ENCODE measurements at places on chromosomes 6 and 20.

DNA sequence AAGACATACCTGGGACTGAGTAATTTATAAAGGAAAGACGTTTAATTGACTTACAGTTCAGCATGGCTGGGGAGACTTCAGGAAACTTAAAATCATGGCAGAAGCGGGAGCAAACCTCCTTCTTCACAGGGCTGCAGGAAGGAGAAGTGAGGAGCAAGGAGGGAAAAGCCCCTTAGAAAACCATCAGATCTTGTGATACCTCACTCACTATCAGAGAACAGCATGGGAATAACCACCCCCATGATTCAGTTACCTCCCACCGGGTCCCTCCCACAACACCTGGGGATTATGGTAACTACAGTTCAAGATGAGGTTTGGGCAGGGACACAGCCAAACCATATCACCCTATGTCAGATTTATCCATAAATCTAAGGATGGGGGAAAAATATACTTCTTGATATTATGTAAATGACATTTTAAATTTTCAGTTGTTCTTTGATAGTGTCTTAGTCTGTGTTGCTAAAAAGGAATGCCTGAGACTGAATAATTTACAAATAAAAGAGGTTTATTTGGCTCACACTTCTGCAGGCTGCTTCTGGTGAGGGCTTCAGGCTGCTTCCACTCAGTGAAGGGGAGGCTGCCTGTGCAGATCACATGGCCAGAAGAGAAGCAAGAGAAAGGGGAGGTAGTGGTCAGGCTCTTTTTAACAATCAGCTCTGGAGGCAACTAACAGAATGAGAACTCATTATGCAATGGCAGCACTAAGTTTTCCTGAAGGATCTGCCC, 1.2 kb upstream of the MCM9 start:
- no peak for DNase-seq

DNA sequence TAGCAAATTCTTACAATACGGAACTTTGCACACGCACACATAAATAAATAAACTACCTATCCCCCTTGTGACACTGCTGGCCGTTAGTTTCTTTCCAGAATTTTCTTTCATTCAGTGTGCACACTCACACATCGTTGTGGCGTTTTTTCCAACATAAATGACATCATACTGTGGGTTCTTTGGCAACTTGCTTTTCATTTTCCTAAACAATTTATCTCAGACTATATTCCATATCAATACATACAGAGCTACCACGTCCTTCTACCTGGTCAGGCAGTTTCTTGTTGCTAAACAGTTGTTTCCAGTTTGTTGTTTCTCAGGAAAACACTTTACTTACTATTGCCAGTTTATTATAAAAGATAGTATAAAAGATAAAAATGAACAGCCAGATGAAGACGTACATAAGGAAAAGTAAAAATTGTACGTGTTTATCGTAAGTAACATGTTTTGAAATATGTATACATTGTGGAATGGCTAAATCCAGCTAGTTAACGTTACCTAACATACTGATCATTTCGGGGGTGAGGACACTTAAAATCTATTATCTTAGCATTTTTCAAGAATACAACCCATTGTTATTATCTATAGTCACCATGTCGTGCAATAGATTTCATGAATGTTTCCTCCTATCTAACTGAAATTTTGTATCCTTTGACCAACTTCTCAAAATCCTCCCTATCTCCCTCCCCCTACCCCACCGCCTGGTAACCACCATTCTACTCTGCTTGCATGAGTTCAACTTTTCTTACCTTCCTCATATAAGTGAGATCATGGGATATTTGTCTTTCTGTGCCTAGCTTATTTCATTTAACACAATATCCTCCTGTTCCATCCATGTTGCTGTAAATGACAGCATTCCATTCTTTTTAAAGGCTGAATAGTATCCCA, 1.2 kb upstream of the TP53RK start:
- DNase-seq: no peak

GRCh38 chr6:64034291-64034690, 398.7 kb downstream of the PHF3 start:
- DNase-seq: no peak

DNA sequence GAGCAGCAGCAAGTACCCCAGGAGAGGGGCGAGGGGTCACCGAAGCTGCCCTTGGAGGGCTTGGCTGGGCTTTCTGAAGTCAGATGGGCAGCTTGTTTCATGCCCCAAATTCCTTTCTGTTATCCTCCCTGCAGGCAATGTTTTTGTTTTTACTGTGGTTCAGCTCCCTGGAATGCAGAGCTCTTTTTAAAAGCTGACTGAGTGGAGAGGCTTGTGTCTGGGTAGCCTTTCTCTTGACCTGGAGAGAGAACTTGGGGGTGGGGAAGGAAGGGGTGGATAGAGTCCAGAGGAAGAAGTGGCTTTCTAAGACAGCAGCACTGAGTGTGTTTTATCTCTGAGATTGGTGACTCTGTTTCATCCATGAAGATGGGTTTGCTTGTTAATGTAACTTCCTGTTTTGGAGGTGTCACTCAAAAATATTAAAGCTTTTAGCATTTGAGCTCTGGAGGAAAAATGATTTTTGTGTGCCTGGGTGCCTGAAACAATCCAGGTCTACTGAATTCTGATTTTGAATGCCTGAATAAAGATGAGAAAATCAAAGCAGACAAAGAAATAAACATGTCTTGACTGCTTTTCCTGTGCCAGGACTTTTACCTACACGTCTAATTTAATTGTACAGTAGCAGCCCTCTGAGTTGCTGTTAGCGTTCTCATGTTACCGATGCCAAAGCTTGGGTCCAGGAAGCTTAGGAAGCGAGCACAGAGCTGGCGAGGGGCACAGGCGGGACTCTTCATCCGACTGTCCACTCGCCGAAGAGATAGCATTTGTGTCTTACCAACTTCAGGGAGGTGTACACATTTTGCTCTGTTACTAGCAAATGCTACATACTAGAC, 78.2 kb upstream of the EEF1E1 start:
- peak; percentile 42 for DNase-seq

- no peak for DNase-seq
Measured at GRCh38 chr6:52360601-52361413, 1.1 kb upstream of the PAQR8 start.

- DNase-seq: no peak
Measured at GRCh38 chr6:36827261-36828079, 11.8 kb downstream of the CPNE5 start.

- peak; percentile 38 for DNase-seq
Measured at GRCh38 chr6:152124429-152125074, 317.1 kb downstream of the ESR1 start.

DNA sequence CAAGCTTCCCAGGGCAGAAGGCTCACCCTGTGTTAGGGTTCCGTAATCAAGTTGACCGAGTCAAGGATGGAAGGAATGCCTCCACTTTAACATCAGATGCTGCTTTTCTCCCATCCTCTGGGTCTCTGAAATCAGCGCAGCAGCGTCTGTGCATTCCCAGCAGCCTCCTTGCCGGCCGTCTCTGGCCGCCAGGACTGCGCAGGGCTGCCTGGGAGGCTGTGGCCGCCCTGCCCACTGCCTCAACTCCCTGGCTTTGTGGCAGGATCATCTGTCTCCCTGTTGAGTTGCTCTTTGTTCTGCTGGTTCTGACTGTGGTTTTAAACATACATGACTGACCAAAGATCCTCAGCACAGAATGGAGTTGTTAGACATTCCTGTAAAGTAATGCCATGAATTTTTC, 56.5 kb downstream of the DLL1 start:
- no peak for DNase-seq

GRCh38 chr6:130377371-130377770, 11.6 kb downstream of the TMEM200A start:
- DNase-seq: no peak

DNA sequence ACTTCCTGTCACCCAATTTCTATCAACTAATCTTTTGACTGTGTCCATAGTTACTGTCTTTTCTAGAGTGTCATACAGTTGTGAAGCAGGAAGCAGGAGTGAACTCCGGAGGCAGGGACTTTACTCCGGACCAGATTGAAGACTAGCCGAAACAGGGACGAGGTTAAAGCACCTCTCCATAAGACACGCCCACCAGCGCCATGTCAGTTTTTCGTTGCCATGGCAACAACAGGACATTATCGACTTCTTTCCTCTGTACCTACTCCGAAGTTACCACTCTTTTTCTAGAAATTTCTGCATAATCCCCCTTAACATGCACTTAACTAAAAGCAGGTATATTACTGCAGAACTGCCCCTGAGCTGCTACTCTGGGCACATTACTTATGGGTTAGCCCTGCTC, 25.2 kb downstream of the TRIM38 start:
- DNase-seq: no peak

- DNase-seq: no peak
Measured at GRCh38 chr6:166853371-166854325, 102.7 kb downstream of the RNASET2 start.

- DNase-seq: no peak
Measured at GRCh38 chr6:163837691-163838431, 423.3 kb downstream of the QKI start.

GRCh38 chr6:151536188-151536479, 42.3 kb downstream of the CCDC170 start:
- no peak for DNase-seq

DNA sequence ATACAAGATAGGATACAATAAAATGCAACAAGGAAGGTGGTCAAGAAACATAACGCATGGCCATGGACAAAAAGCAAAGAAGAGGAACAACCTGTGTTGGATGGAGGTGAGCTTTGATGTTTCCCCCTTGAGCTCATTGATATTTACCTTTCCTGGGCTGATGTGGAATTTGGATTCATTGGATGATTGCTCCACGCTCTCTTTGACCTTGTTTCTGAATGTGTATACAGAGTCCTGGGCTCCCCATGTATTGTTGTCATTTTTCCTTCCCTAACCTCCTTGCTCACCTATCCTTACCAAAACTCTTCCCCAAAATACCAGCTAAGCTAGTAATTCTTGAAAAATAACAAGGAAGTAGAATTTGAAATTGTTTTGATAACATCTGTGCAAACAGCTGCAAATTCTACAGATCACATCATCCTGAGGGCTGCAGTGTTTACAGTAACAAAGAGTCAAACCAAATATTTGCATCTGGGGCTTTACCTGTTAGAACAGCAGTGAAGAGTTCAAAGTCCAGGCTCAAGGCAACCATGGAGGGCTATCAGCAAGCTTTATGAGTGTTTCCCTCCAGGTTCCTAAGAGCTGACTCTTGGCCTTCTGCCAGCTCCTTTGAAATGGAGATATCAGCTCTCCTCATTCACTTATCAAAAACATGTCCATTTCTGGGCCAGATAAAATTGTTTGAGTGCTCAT, 214.3 kb upstream of the MARCKS start:
- DNase-seq: no peak

DNA sequence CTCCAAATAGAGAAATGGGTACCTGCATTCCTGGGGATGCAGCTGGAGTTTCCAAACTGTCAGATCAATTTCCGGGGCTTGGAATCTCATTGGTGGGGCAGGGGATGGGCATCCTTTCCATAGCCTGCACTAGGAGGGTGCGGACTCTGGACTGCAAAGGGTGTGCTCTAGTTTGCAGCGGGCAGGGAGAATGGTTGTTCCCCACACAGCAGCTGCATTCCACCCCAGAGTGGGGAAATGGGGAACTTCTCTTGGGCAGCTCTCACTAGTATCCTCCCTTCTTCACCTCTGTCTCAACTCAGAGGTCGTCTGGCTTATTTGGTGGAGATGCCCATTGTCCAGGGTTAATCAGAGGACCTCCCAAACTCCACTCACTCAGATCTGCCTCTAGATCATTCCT, 34.5 kb upstream of the CDKN1A start:
- DNase-seq: no peak

DNA sequence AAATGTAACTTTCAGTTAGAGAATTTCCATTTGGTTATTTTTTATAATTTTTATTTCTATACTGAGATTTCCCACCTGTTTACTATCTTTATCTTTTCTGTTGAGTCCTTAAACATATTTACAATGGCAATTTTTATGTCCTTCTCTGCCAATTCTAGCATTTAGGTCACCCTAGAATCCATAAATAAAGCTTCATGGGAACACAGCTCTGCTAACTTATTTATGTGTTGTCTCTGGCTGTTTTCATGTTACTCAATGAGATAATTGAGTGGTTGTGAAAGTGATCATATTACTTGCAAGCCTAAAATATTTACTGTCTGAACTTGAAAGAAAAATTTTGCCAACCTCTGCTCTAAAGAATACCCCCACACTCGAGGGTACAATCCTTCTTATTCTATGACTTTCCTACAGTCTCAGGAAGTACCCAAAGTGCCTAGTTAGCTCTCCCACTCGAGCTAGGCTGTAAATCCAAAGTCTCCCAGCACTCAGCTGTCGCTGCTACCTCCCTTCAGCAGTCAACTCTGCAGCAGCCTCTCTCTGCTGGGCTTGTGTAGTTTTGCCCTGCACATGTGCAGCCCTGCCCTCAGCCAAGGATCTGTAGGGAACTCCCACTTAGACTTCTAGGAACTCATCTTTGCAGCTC, 53.5 kb upstream of the GCLC start:
- no peak for DNase-seq

DNA sequence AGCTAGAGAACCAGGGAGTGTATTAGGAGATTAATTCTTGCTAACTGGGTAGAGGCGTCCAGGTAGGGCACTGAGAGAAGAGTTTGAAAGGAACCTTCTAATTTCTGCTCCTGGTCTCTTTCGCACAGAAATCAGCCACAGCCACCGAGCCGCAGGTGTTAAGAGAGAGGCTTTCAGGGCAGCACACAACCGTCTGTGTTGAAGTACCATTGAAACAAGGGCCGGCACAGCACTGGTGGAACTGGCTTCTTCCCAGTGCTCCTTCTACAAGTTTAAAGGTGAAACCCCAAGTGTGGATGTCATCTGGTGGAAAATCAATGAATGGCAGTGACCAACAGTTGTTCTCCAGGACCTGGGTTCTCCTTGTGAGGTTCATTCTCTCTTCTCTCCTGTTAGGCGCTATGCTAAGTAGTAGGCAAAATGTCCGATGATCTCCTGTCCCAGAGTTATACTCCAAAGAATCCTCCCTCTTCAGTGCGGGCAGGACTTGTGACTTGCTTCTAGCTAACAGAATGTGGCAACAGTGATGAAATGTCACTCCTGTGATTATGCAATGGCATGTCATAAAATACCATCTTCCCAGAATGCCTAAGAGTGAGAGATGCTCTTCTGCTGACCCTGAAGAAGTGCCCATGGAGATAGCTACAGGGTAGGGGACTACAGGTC, 15.0 kb upstream of the RIN2 start:
- DNase-seq: no peak

DNA sequence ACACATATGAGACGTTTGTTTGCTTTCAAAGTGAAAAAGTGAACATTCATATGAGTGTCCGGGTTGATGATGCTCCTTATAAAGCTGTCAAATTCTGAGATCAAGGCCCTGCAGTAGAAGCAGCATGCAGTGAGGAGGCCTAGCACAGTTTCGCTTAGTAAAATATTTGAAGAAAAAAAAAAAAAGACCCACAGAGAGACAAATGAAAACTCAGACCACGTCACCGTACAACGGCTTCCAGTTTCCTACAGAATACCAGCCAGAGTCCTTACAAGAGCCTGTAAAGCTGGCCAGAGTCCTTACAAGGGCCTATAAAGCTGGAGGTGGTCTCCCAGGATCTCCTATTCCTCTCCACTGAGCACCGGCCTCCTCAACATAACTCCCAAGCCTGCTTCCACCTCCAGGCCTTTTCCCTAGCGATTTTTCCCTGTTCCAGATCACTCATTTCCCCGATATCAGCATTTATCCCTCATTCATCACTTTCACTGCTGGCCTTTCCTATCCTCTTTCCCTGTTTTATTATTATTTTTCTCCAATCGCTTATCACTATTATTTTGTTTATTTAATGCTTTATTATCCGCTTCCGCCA, 1.5 kb upstream of the HMGN4 start:
- peak; percentile 20 for DNase-seq

Measured in amniotic stem cell (primary cell).